ENCODE measurements at places on chromosomes 3 and 15. TPM values are rescaled to one million over a fixed set of nuclear protein-coding genes. Genes with fewer than 3 reads are reported as not detected.

Gene PLA1A
- total RNA-seq: 11.9 TPM

Gene PRR20G
- total RNA-seq: not detected

Gene NTRK3
- total RNA-seq: not detected

Gene CA12
- 0.38 TPM for total RNA-seq

Data from dermis microvascular lymphatic vessel endothelial cell (primary cell).